Karpas-422 (cell line): ENCODE measurements at places on chromosomes 4 and X. TPM values are rescaled to one million over a fixed set of nuclear protein-coding genes. Genes with fewer than 3 reads are reported as not detected.

The SPATA18 gene
- total RNA-seq, result 0.07 TPM in 1 of 2 replicates, not detected in the other

The HMGN5 gene
- total RNA-seq, result 0.18 and 1.9 TPM in 2 replicates

The RPS6KA6 gene
- 6.2 and 22.1 TPM in 2 replicates for total RNA-seq

The SSX2B gene
- not detected in 2 replicates for total RNA-seq

The TEX11 gene
- total RNA-seq, result not detected in 2 replicates

The FAM47A gene
- not detected in 2 replicates for total RNA-seq

The HSD17B13 gene
- total RNA-seq, result 0.56 TPM in 1 of 2 replicates, not detected in the other

The ZNF157 gene
- 0.52 and 0.90 TPM in 2 replicates for total RNA-seq
